NCI-H2171 treated with DMSO at 0.1 percent for 48 hours (cell line): ENCODE measurements at places on chromosomes 4 and X.

DNA sequence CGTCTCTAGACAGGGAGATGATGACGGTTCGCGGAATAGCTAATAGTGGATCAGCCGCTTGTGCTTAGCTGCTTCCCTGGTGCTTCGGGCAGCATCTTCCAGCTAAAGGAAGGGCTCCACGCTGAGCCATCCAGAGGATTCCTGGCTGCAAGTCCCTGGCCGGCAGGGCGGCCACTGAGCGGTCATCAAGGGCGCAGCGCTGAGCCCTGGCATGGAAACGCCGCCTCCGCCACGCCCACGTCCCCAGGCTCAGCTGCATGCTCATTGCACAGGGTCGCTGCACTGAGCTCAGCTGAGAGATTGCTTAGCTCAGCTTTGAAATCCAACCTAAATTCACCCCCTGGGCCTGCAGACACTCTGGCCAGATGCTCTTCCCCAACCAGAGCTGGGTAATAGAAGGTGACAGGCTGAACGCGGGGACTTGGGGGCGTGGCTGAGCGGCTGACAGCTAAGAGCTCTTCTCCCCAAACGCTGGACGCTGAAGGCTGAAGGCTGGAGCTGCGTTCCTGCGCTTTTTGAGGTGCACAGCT, 118.2 kb upstream of the KIT start:
- peak; percentile 72 for DNase-seq

GRCh38 chr4:1474126-1475090, 68.2 kb upstream of the NKX1-1 start:
- no peak for DNase-seq

- DNase-seq: no peak
Measured at GRCh38 chrX:2781698-2782097, 29.9 kb downstream of the XG start.

GRCh38 chrX:5718651-5719050, 510.0 kb downstream of the NLGN4X start:
- DNase-seq: no peak

- DNase-seq: no peak
Measured at GRCh38 chr4:113457886-113458285, 303.7 kb downstream of the CAMK2D start.

- no peak for DNase-seq
Measured at GRCh38 chrX:98516120-98516519, 1632.4 kb downstream of the RPA4 start.

- no peak for DNase-seq
Measured at GRCh38 chr4:4981427-4981826, 37.8 kb downstream of the CYTL1 start.

GRCh38 chr4:186494496-186494895, 60.9 kb downstream of the MTNR1A start:
- no peak for DNase-seq

GRCh38 chr4:158644760-158645159, 26.9 kb downstream of the C4orf46 start:
- DNase-seq: no peak

DNA sequence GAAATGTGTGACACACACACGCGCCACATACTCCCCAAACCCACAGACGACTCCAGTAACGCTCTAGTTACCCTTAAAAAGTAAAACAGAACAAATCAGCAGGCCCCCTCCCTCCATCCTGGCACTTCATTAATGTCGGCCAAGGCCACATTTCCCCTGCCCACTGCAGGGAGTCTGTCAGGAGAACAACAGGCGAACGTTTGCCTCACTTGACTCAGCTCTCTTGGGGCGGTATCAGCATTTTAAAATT, 671 bp upstream of the FHIP1A start:
- no peak for DNase-seq

DNA sequence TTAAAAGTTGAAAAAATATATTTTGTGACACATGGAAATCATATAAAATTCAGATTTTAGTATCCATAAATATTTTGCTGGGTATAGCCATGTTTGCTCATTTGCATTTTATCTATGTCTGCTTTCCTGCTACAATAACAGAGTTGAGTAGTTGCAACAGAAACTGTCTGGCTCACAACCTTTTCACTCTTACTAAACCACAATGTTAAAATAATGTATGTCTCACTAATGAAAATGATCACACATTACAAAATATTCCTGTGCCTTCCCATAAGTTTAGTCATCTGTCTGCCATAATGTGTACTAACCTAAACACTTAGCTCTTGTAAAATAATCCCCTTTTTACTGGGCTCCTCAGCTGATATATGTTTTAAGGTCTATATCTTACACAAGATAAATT, 174.0 kb upstream of the PRPS2 start:
- DNase-seq: no peak

GRCh38 chr4:40887764-40888131, 138.0 kb downstream of the NSUN7 start:
- peak; percentile 24 for DNase-seq

- DNase-seq: peak; percentile 25
Measured at GRCh38 chr4:168453146-168453545, 27.1 kb downstream of the DDX60L start.

- DNase-seq: no peak
Measured at GRCh38 chrX:10582945-10583344, 37.4 kb downstream of the MID1 start.

GRCh38 chr4:24226023-24226422, 336.2 kb upstream of the PPARGC1A start:
- DNase-seq: no peak

DNA sequence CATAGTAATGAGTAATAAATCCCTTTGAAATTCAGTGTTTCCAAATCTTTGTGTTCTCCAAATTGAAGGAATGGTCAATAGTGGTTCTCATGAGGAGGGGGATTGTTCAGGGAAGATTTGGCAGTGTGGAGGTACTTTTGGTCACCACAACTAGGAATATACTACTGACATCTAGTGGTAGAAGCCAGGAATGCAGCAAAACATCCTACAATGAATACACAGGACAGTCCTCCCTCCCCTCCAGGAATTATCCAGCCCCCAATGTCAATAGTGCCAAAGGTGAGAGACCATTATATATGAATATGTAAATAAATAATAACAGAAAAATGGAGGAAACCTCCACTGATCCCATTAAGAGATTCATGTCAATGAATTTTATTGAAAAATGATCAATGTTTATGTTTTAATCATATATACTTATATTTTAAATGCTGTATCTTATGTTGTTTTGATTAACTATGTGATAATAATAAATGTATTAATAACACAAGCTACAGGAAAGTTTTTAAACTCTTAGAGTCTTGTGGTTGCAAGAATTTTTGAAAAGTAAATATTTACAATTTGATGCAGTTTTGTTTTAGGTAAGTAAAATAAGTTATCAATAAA, 14.4 kb upstream of the FAM9A start:
- DNase-seq: peak; percentile 24

- DNase-seq: no peak
Measured at GRCh38 chr4:98937986-98938720, 9.2 kb upstream of the EIF4E start.

GRCh38 chr4:155667568-155668511, 1.2 kb downstream of the GUCY1A1 start:
- no peak for DNase-seq

DNA sequence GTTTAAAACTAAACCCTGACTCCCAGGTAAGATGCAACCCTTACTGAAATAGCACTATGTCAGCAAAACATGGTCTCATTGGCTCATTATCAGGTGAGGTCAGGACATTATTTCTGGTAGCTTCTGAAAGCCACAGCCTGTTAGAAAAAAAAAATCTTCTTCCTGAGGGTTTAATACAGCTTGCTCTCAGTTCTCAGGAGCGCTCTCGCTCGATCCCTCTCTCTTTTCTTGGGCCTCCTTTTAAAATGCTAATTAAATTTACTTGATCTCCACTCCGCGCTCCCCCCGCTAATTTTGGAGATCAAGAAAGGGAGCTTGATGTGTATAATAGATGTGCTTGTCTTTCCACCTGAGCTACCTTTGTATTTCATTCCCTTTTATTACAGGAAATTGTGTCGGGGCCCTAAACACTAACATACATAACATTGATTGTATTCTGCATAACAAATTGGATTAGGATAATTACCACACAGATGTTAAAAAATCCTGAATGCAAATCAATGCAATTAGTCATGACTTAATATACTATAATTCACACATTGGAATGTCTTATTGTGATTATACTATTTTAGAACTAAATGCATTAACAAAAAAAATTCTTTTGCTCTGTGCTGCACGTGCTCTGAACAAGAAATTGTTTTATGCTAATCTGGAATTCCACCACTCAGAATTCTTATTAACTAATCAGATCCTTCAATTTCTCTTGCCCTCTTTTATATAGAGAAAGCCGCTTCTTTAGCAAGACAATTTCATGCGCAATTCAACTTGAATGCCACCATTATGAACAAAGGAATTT, 101.6 kb upstream of the TEX13D start:
- no peak for DNase-seq

- peak; percentile 13 for DNase-seq
Measured at GRCh38 chrX:132876523-132877338, 81.7 kb downstream of the HS6ST2 start.

DNA sequence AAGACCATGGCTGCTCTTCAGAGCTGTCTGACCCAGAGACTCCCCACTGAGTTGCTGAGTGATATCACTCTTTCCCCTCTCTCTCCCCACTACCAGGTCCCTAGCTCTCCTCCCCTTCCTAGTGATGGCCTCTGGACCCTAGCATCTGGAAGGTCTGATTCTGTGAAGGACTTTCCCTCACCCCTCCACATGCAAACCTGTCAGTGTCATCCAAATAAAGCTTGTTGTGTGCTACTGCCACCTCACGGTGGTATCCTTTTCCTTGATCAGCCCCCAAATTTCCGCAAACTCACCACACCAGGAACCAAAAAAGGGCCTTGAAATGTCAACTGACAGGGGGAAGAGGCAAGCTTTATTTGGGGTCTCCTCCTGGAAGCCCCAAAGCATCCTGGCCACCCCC, 500.2 kb downstream of the IDS start:
- no peak for DNase-seq

- DNase-seq: no peak
Measured at GRCh38 chr4:150582146-150582872, at the start of gene MAB21L2. Gene MAB21L2 (plus strand): TSS chr4:150582151. CDS start chr4:150583030, 879 bp downstream.

GRCh38 chr4:17284323-17285175, 227.3 kb downstream of the QDPR start:
- DNase-seq: no peak

GRCh38 chrX:108167211-108167872, 75.8 kb downstream of the ATG4A start:
- DNase-seq: no peak

- peak; percentile 9 for DNase-seq
Measured at GRCh38 chr4:138611721-138612120, 369.6 kb upstream of the SLC7A11 start.

GRCh38 chr4:20603671-20604313, 96.5 kb upstream of the PACRGL start:
- DNase-seq: no peak

- DNase-seq: no peak
Measured at GRCh38 chrX:32455704-32456103, 755.6 kb downstream of the DMD start.

- DNase-seq: no peak
Measured at GRCh38 chr4:168641811-168642140, 144.9 kb downstream of the PALLD start.

GRCh38 chrX:150848914-150849365, 49.5 kb downstream of the CD99L2 start:
- peak; percentile 66 for DNase-seq

GRCh38 chrX:37690119-37690518, 4.5 kb downstream of the XK start:
- DNase-seq: no peak

- DNase-seq: no peak
Measured at GRCh38 chr4:188680004-188680666, 540.9 kb downstream of the TRIML1 start.

DNA sequence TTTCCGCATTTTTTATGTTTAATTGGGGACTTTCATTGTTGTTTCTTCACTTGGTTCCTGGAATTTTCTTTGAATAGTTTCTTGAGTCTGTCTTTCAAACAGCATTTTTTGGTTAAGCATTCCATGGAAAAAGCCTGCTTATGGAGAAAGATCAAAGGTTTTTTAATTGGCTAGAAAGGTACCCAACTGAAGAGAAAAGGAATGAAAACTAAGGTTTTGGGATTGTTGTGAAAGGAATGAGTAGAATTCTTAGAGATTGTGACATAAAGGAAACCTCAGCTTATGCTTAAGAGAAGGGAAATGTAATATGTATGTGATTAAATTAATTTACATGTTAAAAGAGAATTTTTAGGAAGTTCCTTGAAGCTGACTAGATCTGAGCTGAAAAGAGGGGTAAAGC, 82.8 kb downstream of the CCKAR start:
- DNase-seq: no peak

- DNase-seq: no peak
Measured at GRCh38 chr4:8689741-8690140, 97.2 kb downstream of the CPZ start.

DNA sequence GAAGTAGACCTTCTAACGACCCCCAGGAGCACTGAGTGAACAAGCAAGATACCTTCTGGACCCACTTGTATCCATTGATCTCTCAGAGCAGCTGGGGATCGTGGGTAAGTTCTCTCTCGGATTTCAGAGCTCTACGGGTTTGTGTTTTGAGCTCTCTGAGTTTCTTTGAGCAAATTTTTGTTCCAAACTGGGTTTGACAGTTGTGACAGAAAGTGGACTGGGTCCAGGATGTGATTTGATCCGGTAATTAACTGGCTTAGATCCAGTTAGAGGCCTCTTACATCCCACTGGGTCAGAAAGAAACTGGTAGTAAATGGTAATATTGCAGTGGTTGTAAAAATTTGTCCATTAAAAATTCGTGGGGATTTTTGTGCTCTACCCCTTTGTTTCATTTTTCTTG, 459.2 kb downstream of the INPP4B start:
- DNase-seq: no peak

GRCh38 chrX:132086672-132087071, 41.1 kb downstream of the FRMD7 start:
- no peak for DNase-seq

DNA sequence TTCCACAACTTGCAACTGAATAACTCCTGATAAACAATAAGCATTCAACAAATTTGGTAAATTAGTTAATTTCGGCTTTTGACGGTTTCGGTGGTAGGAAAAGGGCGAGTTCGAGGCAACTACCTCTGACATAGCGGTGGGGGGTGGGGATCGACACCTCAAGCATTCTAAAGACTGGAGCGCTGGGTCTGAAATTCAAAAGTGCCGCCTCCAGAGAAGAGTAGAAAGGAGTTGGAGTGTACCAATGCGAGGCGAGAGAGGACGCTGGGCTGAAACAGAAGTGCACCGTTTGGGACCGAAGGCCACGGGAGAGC, 725 bp downstream of the SMC1A start:
- no peak for DNase-seq

DNA sequence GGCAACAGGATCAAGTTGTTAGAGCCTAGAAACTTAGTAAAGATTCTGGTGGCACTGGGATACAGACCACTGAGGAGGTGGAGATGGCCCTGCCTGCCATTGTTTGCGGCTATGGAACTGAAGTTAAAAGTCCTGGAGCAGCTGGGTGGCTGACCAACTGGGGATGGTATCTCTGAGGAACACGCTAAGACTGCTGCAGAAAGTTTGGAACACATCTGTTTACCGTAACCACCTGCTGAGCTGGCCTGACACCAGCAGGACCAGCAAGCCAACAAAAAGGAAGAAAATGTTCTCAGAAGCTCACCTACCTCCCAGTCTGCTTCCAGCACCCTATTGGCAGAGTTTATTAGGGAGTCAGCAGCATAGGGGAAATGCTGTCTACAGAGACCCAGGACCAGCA, 17.4 kb upstream of the PACRGL start:
- no peak for DNase-seq

GRCh38 chrX:154409222-154409871, at the start of gene DNASE1L1:
Gene DNASE1L1 (minus strand): TSS chrX:154409254. CDS start chrX:154405568, 3,686 bp downstream.
- DNase-seq: no peak
